ENCODE measurements at places on chromosomes 4 and X.

- DNase-seq: no peak
Measured at GRCh38 chrX:30278365-30278764, 30.8 kb downstream of the NR0B1 start.

GRCh38 chr4:108191269-108191914 lies 22.7 kb upstream of the LEF1 start:
- DNase-seq: no peak

DNA sequence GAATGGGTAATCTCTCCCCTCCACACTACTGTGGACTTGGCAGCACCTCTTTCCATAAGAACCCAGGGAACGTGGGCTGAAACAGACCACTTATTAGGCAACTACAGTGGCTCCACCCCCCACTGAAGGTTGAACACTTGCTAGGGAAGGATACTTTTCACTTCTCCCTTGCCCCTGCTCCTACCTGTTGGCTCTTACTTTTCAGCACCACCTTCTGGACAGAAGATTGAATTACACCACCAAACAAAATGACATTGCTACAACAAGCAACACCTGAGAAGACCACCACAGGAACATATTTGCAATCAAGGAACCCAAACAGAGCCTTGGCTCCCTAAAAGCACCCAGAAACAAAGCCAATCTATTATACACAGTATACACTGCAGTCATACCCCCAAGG lies 132.1 kb upstream of the CXCL13 start:
- DNase-seq: no peak

DNA sequence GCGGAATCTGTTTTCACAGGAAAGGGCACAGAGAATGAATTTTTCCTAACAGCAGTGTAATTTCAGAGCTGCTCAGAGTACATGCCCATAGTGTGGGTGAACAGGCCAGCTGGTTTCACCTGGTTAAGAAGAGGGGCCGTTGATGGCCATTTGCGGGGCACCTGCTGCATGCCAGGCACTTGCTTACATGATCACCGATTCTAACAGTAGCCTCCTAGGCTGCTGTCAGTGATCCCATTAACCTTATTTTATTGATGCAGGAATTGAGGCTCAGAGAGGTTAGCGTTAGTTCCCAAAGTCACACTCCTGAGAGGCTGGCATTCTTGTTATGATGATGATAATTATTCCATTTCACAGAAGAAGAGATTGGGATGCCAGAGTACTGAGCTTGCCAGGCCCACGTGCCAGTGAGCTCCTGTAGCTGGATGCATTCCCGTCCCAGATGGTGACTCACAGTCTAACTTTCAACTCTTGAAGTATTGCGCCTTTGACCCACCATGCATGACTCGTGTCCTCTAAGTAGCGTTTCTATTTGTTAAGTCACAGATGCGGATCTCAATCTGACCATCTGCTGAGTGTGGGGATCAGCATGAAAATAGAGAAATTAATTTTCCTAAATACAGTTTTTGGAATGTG lies 76.5 kb downstream of the PSAPL1 start:
- DNase-seq: peak; percentile 61

- DNase-seq: no peak
Measured at GRCh38 chr4:185257694-185258093, 48.3 kb downstream of the SNX25 start.

GRCh38 chr4:159019356-159019755 lies 83.5 kb upstream of the RAPGEF2 start:
- DNase-seq: no peak

GRCh38 chr4:186144946-186145569 lies 40.6 kb downstream of the FAM149A start:
- no peak for DNase-seq

DNA sequence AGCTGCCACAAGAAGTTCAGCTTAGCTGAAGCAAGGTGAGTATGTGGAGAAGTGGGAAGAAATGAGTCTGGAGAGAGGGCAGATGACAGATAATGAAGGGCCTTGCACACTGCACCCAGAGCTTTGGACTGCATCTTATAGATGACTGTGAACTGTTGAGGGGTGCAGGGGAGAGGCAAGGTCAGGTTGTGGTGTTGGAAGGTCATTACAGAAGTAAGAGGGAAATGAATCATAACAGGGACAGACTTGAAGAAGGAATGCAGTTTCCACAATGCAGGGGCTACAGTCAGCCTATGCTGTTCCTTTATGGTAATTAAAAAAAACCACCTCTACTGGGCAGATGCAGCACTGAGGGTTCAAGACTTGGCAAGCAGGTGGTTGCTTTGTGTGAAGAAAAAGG lies 4.8 kb upstream of the IGFBP7 start:
- DNase-seq: no peak

DNA sequence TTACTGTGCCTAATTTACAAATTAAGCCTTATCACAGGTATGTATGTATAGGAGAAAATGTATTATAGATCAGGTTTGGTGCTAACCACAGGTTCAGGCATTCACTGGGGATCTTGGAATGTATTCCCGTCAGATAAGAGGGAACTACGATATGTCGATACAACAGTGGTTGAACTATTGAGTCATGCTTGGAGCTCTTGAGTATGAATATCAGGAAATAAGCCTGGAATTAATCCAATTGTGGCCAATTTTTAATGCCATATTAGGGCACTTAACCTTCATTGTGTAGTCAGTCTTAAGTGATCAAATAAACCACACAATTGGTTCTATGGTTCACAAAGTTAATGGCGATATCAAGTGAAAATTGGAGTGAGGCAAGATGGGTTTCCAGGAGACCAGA lies 556.5 kb downstream of the IL1RAPL1 start:
- no peak for DNase-seq

GRCh38 chr4:37737466-37737865 lies 51.3 kb upstream of the RELL1 start:
- no peak for DNase-seq

- no peak for DNase-seq
Measured at GRCh38 chr4:8241211-8241779, 28.3 kb upstream of the HTRA3 start.

GRCh38 chr4:174989791-174990190 lies 71.6 kb downstream of the ADAM29 start:
- DNase-seq: no peak

- no peak for DNase-seq
Measured at GRCh38 chrX:18203631-18204030, 17.1 kb downstream of the BEND2 start.

GRCh38 chrX:129097668-129098067 lies 425.6 kb downstream of the SMARCA1 start:
- no peak for DNase-seq

DNA sequence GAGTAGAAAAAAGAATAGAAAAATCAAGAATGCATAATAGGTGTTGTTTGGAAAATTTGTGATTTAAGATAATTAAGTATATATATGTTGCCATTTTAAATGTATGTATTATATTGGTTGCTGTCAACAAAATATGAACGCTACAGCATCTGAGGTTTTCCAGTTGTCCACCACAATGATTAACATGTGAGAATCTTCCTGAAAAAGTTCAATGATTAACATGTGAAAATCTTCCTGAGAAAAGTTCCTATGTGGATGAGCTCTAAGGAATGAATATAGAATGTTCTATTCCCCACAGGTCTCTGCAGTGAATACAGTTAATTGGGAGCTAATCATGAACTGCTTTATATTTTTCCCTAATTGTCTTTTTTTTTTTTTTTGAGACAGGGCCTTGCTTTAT lies 214.7 kb downstream of the CBR4 start:
- DNase-seq: no peak

DNA sequence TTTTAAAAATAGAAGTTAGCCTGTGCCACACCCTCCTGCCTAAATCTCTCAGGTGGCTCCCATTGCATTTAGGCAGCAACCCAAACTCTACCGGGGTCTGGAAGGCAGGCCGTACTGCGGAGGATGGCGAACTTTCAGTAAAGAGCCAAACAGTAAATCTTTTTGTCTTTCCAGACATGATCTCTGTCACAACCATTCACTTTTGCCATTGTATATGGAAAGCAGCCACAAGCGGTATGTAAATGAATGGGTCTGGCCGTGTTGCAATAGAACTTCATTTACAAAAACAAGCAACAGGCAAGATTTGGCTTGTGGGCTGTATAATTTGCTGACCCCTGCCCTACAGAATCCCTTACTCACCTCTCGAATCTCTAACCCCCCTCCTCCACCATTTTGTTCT lies 3.3 kb downstream of the RADX start:
- no peak for DNase-seq

- no peak for DNase-seq
Measured at GRCh38 chrX:101429934-101430333, 21.9 kb downstream of the HNRNPH2 start.

DNA sequence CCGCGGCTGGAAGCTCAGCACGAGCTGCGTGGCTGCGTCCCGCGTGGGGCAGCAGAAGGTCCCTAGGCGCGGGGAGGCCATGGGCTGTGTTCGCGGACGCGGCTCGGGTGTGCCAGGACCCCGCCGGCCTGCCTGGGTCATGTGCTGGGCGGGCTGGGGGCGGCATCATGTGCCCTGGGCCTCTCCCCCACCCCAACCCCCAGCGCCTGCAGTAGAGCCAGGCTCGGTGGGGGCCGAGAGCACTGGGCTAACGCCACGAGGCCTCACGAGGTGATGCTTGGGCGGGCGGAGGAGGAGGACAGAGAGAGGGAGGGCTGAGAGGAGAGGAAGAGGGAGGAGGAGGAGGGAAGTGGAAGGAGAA lies at the start of gene GPR143:
GPR143 (minus strand) TSS at position 111 of the 361 bp plus-strand sequence; CDS start at position 81, 30 bp downstream.
- no peak for DNase-seq

- DNase-seq: no peak
Measured at GRCh38 chr4:90816754-90817153, 689.6 kb downstream of the CCSER1 start.

DNA sequence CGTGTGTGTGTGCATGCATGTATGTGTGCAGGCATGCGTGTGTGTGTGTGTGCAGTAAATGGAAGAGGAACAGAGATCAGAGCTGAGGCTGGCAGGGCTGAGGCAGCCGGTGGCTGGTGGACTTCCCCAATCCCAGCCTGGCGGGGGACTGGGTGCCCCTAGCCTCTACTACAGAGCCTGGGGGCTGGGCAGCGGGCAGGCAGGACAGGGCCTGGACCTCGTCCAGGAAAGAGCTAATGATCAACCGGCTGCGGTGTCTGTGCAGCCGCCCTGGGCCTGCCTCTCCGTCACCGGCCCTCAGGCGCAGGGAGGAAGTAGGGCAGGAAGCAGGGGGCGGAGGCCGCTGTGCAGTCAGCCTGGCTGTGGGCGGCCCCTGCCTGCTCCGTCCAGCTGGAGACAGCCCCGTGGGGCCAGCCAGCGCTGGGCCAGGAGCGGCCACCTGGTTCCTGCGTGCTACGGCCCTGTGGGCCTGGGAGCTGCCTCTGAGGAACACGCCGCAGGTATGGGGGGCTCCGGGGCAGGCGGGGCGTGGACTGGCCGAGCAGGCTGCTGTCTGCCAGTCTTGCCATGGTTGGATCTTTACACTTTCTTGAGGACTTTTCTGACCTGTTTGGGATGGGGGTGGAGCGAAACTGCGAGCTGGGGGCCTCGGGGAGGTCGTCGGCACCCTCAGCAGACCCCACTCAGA lies at the start of gene SH3TC1:
SH3TC1 (plus strand) TSS at position 385 of the 688 bp plus-strand sequence. CDS start 5,905 bp downstream, outside the sequence.
- DNase-seq: no peak

GRCh38 chr4:112076919-112077608 lies 68.2 kb upstream of the FAM241A start:
- no peak for DNase-seq

DNA sequence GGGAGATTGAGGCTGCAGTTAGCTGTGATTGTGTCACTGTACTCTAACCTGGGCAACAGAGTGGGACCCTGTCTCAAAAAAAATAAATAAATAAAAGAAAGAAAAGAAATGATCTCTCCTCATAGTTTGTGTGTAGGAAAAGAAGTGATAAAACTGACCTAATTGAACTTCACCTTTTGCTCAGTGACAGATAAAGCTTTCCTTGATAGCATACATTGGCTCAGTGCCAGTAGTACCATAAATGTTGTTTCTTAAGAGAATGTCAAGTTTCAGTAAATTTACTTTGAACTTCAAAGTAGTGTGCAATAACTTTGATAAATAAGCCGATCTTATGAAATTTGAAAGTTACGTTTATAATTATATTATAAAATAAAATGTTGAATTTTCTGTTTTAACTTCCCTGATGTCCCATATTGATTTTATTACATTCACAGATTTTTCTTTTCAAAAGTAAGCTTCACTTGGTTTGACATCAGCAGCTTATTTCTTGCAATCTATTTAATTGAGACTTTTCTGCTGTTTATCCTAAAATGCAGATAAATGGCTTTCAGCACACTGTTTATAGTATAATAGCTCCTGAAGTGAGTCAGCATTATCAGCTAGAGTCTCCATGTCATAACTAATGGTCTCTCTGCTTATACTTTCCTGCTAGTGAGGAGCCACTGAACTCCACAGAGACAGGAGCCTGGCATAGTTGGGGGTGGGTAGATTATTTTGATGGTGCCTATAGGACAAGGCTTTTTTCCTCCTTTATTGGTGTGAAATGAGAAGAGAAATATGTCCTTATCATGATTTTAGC lies 330.1 kb downstream of the BMPR1B start:
- no peak for DNase-seq

DNA sequence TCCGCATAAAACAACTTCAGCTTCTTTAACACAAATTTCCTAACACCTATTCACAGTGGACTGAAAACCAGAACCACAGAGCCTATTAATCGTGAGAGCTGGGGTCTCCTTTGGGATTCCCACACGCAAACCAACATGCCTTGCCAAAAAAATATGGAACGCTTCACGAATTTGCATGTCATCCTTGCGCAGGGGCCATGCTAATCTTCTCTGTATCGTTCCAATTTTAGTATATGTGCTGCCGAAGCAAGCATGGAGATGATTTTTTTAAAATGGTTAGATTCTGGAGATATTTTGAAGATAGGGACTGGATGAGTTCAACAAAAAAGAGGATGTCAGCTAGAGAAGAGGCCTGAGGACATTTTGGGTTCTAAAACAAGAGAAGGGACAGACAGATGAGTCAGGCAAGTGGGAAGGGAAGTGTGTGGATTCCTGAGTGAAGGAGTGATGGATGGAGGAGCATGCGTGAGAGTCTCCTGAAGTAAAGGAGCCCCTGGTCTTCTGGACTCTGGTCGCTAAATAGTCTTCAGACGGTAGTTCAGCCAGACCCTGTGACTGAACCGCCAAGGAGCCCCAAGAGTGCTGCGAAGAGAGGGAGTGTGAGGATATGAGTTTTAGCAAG lies 9.5 kb upstream of the GATA1 start:
- DNase-seq: no peak

DNA sequence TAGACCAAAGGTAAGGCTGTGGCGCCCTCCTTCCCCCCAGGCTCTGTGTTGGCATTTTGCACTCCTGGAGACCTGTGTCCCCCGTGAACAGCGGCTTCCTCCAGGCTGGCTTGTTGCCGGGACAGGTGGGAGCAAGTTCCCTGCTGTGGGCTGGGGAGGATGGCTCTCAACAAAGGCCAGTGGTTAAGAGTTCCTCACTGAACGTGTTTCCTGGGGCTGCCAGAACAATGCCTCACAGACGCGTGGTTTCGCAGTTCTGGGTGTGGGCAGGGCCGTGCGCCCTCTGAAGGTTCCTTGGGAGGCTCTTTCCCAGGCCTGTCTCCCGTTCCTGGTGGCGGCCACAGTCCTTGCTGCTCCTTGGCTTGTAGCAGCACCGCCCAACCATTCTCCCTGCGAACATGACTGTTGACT lies 33.4 kb downstream of the NELFA start:
- DNase-seq: no peak

DNA sequence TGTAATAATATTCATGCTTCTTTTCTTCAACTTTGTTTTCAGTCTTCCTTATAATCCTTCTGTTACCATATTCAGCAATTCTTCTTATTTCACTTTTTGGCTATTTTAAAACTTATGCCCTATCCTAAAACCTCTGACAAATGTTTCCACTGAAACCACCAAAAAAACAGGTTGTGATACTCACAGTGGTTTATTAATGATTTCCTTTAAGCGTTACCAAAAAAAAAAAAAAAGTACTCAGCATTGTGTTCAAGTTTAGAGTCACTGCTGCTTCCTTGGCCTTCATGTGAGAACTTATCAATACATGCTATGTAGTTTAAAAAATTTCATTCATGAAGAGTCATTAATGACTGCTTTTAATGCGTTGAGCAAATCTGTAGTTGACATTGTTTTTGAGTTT lies 35.4 kb upstream of the UGT2A3 start:
- no peak for DNase-seq
